EH (cell line): ENCODE measurements at places on chromosomes 1 and 21.

GRCh38 chr1:196611873-196612272 lies 3.6 kb upstream of the KCNT2 start:
- no peak for DNase-seq

DNA sequence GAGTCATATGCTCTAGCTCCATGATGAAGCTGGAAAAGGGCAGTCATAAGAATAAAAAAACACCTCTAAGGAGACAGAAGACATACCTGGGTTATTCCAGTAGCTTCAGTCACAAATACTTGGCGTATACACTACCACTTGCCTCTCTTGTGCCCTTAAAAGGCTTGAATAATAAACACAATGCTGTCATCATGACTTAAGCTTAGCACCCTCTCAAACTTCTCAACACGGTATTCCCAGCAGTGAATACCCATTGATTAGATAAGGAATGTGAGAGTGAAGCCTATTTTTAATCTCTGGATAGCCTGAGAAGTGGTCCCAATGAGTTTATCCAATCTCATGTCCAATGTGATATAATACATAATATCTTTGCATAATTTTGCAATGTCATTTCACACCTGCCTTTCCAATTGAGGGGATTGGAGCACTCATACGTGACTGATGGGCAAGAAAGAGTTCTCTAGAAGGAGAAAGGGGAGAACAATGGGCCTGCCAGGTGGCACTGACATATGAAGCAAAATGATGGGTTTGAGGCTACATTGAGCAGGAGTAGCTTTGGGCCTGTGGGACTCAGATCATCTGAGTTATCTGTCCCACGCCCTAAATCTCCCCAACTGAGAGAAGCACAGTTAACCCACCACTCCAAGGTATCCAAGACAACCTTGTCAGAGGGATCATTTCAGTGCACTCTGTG lies 298.6 kb upstream of the DAB1 start:
- no peak for DNase-seq

DNA sequence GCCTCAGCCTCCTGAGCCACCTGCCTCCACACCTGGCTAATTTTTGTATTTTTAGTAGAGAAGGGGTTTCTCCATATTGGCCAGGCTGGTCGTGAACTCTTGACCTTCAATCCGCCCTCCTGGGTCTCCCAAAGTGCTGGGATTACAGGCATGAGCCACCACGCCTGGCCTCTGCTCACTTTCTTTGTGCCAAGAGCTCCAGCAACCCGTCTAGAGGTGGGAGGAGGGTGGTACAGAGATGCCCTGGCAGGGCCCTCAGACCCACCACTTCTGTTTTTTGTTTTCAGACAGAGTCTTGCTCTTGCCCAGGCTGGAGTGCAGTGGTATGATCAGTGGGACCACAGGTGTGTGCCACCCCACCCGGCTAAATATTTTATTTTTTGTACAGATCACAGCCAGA lies 6.9 kb upstream of the SYNC start:
- DNase-seq: no peak

- DNase-seq: no peak
Observed at GRCh38 chr1:19483261-19483660, 2.1 kb downstream of the CAPZB start.

- no peak for DNase-seq
Observed at GRCh38 chr1:11648039-11648438, 6.2 kb downstream of the FBXO2 start.

GRCh38 chr1:148318904-148319242 lies 164.2 kb downstream of the PPIAL4G start:
- no peak for DNase-seq

GRCh38 chr21:32329776-32330175 lies 31.1 kb downstream of the MRAP start:
- DNase-seq: peak; percentile 68

DNA sequence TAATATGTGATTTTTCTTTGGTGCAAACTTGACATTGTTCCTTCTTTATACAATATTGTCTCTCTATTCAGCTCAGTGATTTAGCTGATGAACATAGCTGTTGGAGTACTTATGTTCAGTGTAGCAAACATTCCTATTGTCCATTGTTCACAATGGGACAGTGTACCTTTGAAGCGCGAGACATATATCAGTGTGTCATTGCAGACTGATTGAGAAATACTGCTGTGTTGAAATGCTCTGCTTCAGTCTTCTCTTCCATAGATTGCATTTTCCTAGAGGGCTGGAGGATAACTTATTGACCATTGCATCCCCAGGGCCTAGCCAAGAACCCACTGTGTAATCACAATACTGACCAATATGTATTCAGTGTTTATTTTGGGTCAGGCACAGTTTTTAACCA lies 46.5 kb downstream of the HLX start:
- DNase-seq: no peak

DNA sequence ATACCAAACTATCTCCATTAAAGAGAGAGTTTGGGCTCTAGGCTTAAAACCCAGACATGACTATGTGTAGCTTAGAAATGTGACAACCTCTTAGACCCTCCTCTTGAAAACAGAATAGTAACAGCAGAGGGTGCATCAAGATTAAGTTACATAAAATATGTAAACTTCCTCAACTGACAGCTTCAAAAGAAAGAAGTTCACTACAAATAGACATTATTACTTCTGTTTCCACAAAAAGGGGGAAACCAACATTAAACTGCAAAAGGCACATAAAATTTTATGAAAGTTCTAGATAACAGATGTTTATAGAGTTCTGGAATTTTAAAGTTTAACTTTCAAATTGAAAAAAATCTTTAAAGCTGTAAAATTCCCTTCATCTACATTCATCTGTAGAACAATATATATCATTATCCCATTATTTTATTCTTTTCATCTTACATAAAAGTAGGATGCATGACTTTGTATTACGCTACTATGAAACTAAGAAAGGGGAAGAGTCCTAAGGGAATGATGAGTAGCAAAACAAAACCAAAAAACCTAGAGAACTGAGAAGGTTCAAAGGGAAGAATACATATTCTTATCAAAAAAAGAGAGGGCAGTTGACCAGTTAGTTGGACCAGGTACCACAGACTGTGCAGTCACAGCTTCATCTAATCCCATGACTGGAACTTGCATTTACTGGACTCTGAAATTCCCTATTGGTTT lies 177.0 kb downstream of the SIPA1L2 start:
- DNase-seq: no peak

DNA sequence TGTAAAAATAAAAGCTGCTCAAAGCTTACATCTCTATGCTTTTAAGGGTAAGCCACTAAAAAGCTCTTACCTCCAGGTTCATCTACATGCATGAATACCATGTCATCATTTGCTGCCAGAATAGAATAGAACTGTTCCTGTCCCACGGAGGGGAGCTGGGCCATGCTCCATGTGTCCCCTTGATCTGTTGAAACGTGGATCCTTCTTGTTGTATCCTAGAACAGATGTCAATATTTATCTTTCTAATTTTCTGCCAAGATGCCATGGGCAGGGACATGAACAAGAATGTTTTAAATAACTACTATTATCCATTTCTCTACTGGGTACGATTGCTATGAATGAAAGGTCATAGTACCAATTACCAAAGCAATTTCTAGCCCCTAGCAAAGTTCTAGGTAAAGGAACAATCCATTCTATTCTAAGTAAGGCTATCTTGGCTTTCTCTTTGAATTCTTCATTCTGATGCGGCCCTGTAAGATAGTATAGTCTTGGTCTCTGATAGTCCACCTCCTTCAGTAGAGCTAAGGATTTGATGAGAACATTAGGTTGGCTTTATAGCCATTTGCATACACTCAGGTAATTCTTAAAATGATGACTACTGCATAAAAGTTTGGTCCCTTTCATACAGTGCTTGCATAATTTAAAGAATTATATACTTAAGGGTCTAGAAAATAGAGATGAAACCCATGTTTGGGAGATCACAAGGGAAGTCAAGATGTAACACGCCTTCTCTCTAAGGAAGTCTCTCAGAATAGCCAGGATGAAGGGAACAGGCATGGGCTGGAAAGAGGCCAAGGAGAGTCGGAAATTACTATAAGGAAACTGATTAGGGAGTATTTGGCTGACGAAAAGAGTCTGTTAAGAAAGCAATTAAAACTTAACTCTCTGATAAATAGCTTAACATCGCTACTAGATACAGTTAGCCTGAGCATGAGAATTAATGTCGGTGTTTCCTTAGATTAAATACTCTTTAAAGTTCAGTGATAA lies 35.4 kb upstream of the MYBPHL start:
- no peak for DNase-seq

DNA sequence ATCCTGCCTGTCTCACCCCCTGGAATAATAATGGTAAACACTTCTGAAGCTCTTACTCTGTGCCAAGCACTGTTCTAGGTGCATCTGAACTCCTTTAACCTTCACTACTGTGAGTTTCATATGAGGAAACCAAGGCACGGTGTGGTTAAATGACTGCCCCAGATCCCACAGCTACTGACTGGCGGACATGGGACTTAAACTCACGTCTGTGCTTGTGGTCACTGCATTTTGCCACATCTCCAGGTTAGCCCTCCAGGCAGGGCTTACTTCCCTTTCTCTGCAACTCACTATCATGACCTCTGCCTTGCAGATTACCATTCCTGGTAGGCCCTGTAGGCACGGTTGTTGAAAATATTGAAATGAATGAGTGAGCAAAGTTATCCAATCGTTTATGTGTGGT lies 83.4 kb downstream of the ADSS2 start:
- DNase-seq: no peak

GRCh38 chr1:186413319-186413718 lies 37.7 kb downstream of the ODR4 start:
- DNase-seq: peak; percentile 15

DNA sequence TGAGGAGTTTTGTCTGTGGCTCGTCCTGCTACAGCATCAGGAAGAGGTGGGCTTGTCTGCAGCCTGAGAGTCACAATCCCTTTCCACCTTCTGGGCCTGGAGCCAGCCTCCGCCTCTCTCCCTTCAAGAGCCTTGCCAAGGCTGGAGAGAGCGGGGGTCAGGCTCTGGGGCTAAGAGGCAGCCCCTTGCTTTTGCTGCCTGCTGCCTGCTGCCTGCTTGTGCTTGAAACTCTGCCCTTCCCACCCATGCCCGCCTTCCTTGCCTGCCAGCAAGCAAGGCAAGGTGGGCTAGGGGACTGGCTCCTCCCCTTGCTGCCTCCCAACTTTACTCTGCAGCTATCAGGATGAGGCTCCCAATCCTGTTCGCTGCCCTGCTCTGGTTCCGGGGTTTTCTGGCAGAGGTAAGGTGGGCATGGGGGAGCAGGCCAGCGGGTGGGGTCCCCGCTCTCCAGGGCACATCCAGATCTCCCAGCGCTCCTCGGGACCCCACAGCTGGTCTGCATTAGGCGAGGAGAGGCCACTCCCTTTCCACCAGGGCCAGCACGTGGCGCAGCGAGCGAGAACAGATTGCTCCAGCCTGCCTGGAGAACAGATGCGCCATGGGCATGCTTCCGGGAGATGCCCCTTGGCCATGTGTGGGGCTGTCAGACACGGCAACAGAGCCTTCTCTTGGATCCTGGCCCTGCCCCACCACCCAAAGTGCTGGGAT lies 7.5 kb upstream of the PTPN7 start:
- peak; percentile 55 for DNase-seq

GRCh38 chr1:220741825-220742224 lies 6.3 kb upstream of the MTARC2 start:
- no peak for DNase-seq

- DNase-seq: no peak
Observed at GRCh38 chr1:187744665-187745064, 915.9 kb downstream of the PLA2G4A start.

- peak; percentile 43 for DNase-seq
Observed at GRCh38 chr1:151841141-151841540, 1.5 kb upstream of the C2CD4D start.

- no peak for DNase-seq
Observed at GRCh38 chr1:56533621-56534020, 45.7 kb downstream of the PLPP3 start.

DNA sequence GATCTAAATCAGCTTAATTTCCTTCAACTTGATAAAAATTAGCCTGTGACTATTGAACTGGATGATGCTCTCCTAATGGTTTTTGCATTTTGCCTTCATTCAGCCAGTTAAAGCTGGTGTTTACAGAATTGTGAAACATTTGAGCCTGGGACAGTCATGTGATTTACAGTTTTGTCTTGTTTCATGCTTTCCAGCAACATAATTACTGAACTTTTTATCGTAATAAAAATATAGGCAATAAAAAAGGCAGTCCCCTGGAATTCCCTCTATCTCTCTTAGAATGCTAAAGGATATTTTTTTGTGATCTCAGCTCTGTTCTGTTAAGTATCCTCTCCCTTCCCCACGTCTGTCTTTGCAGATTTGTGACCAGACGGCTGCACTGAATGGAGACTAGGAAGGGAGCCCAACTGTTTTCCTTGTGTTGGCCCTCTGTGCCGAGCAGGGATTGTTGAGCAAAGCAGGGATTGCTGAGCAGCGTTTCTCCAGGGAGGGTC lies 70.3 kb upstream of the RGL1 start:
- DNase-seq: peak; percentile 61

- DNase-seq: no peak
Observed at GRCh38 chr1:24925082-24925779, 4.8 kb downstream of the RUNX3 start.

DNA sequence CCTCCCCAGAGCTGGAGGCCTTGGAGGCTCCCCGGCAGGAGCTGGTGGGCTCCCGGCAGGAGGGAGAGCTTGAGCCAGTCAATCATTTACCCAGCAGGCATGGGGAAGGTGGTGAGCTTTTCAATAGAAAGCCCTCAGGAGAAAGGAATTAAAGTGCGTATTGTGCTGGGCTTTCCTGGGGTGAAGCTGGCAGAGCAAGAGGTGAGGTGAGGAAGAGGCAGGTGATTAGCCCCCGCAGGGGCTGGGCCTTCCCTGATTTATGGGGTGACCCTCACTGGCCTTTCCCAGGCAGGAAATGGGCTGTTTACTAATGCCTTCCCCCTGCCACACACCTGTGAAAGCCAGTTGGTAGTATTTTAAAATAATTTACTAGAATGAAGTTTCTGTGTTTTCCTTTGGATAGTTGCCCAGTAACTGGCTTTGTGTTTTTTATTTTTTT lies 25.8 kb downstream of the CLDN14 start:
- DNase-seq: no peak

GRCh38 chr1:116586741-116587143 lies 15.9 kb upstream of the CD58 start:
- DNase-seq: peak; percentile 17

DNA sequence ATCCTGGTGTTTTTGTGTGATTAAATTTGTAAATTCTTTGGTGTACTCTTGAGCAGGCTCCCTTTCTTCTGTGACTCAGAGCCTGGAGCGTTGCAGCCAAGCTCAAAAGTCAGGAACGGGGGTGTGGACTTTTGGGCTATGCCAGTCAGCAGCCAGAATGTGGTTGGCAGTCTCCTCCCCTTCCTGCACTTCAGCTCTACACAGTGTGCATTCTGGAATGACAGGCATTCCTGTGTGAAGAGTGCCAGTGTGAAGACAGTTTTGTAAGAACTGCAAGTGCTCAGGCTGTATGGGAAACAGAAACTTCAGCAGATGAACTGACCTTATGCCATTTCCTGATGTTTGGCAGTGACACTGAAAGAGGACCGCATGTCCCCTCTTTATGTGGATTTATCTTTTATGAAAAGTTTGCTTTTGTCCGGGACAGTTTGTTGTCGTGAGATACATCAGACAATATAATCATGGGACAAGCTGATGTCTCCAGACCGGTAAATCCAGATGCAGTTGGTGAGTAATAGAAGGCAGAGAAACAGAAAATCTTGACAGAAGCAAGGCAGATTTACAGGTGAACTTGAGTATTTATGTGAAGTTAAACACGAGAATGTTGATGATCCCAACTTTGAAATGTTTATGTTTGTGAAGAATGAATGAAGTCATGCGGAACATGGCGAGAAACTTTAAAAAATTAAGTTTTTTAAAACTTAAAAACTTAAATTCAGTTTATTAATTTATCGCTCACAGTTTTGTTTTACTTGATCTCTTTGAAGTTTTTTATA lies 67.7 kb upstream of the RCC1 start:
- peak; percentile 99 for DNase-seq

GRCh38 chr1:247531937-247532336 lies 4.3 kb downstream of the OR2C3 start:
- DNase-seq: no peak

GRCh38 chr1:246779561-246780175 lies 55.5 kb downstream of the SCCPDH start:
- DNase-seq: no peak
